ENCODE measurements at places on chromosomes 3 and 15.

- no peak for DNase-seq
These were observed 515 bp downstream of the EPHA6 start for GRCh38 chr3:96814651-96815567.

DNA sequence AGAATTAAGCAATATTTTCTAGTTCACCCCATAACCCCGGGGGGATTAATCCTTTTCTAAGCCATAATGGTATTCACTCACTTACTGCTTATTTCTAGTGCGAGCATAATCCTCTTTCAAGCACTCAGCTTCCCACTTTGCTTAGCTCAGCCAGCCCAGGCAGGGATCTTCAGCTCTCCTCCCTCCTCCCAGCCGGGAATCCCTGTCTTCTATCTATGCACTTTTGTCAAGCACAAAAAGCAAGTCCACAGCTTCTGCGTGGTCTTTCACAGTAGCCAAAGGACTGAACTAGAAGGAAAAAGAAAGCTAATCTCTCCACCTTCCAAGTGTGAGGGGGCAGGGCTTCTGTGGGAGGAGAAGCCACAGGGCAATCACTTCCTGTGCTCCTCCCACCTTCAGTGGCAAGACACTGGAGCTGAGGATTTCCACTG, 62.8 kb downstream of the PEX5L start:
- no peak for DNase-seq

DNA sequence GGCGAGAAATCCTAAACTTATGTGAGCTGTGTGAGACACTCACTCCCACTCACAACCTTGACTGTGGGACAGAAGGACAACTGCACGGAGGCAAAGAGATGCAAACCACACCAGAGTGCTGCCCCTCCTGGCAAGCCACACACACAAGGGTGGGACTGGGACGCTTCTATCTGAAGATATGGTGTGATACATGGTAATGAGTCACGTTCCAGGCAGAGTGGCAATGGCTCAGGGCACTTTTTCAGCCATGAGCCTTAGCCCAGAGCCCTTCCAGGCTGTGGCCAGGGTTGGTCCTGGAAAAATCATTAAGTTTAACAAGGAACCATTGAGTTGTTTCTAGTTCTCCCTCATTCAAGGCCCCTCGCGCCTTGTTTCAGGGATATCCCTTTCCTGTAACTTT, 56.1 kb downstream of the WNT5A start:
- no peak for DNase-seq

DNA sequence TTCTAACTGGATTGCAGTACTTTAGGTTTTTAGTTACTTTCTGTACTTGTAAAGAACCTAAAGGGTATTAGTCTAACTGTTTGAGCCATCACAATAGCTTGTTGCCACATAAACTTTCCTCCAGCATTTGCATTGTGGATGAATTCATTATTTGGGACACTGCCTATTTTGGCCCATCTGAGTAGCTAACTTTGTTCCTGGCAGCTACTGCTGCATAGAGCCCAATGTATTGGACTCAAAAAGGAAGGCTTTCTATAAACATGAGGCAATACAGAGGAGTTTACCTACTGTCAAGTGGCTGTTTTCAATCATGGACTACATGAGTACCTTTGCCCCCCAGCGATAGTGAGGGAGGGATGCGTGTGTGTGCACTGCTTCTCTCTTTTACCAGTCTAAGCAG, 1.9 kb downstream of the ROBO2 start:
- DNase-seq, result no peak

GRCh38 chr3:175741951-175742350, 882.8 kb downstream of the NAALADL2 start:
- DNase-seq, result no peak

- DNase-seq, result no peak
These were observed 601.7 kb upstream of the ZNF717 start for GRCh38 chr3:76387000-76387399.
